T-helper 2 cell (primary cell): ENCODE measurements at places on chromosomes 5 and 9.

- DNase-seq = no peak
Observed at GRCh38 chr9:134602547-134603362, 38.8 kb upstream of the COL5A1 start.

DNA sequence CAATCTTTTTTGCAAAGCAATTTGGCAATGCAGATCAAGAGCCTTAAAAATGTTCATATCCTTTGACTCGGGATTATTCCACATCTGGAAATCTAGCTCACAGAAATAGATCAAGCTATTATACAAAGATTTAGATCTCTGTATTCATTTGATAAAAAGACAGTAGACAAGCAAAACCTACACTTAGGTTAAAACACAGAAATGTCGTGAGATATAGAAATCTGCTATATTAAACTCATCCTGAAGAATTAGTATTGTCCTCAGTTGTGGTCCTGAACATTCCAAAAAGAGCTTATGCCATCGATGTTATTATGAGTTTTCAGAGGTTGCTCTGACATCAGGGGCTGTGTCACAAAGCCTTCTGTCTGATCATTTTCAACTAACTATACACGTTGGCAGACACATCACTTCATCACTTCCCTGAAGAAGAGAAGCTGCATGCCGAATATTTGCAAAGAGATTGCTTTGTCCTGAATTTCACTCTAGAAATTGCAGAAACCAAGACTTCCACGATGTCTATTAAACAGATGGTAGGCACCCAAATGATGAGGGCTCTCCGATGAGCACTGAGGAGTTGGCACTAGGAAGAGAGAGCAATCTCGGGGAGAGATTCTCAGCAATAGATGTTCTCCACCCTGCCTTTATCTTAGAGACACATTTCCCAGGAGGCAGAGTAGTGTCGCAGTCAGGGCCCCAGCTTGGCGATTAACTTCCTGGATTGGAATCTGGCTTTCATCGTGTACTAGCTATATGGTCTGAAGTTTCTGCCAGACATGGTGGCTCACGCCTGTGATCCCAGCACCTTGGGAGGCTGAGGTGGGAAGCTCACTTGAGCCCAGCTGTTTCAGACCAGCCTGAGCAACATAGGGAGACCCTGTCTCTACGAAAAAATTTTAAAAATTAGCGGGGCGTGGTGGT lies 1.9 kb upstream of the UBTD2 start:
- no peak for DNase-seq

DNA sequence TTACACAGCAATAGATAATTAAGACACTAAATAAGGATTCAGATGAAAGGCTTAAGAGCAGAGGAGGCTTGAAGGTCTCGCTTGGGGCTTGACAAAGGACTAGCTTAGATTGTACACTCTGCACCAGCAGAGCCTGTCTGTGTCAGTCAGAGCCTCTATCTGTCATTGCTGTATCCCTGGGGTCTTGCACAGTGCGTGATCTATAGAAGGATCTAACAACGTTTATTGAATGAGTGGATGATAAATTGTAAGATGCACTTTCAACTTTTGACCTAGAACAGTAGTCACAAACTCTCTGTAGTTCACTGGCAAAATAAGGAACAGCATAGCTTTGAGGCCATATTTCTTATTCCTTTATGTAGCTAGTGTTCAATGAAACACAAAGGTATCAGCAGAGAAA lies 173.5 kb downstream of the ENTREP1 start:
- no peak for DNase-seq

DNA sequence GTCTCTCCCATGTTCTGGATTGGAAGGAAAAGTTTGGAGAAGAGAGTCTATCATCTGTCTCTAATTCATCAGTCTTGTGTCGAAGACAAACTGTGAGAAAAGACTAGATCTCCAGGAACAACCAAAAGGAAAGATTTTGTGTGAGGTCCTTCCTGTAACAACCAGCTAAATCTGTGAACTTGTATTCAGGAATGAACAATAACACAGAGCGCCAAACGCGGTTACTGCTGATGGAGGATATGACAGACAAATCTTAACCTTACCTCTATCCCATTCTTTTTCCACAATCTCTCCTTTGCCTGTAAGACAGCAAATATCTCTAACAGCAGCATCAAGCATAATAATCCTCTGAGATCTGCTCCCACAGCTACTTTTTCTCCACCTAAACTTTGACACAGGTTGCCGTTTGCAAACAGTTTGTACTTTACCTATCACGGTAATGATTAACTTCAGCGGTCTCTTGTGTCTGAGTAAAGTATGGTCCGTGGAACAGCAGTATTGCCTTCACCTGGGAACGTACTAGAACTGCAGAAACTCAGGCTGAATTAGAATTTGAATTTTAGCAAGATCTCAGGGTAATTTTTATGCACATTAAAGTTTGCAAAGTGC lies 387.6 kb downstream of the ELAVL2 start:
- DNase-seq = no peak

DNA sequence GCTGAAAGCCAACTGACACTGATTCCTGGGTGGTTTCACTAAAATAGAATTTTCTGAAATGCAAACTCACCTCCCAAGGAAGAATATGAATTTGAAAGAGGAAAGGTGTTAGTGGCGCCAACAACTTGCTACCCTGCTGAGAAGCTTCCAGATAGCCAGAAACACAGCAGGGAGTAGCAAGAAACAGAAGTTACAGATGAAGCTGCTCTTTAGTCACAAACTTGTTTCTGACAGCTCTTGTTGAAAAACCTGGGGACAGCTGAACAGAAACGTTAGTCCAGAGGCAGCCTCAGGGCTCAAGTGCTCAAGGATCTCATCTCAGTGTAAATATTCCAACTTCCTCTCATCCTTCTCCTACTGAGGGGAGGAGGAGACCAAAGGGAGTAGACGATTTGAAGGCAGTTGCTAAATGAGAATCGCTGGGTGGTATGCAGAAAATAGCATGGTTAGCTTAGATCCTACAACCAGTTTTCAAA lies 184.1 kb downstream of the PDE4D start:
- no peak for DNase-seq
